ENCODE measurements at places on chromosomes 12 and 14. TPM values are rescaled to one million over a fixed set of nuclear protein-coding genes. Genes with fewer than 3 reads are reported as not detected.

Gene TBX3
- total RNA-seq, result 16.3 TPM

Gene KLRK1
- total RNA-seq, result not detected

Gene ENDOU
- total RNA-seq, result 0.30 TPM

Gene NTS
- total RNA-seq, result 0.20 TPM

Gene SPRYD4
- total RNA-seq, result 3.1 TPM

Gene TMED8
- 5.6 TPM for total RNA-seq

Gene GZMB
- total RNA-seq, result 0.40 TPM

Gene WIF1
- not detected for total RNA-seq

Gene OR4E2
- total RNA-seq, result not detected

Gene SYT1
- total RNA-seq, result 0.17 TPM

Gene CHGA
- total RNA-seq, result not detected

Gene USP44
- total RNA-seq, result 1.0 TPM

Gene GDF3
- not detected for total RNA-seq

Data from left ventricle myocardium superior (tissue), 1 donor.